Activated T-helper 1 cell treated with anti-CD3 and anti-CD28 coated beads, Interleukin-2, amount 50 U/mL, for 16 hours (primary cell): ENCODE measurements at places on chromosomes 2 and 18.

- no peak for DNase-seq
These were observed 3.2 kb downstream of the CFLAR start for GRCh38 chr2:201118961-201119854.

- no peak for DNase-seq
These were observed 65.0 kb downstream of the CYP1B1 start for GRCh38 chr2:38010995-38011394.

GRCh38 chr18:70781860-70782453 lies 493.1 kb downstream of the SOCS6 start:
- peak; percentile 2 for DNase-seq

GRCh38 chr18:78596794-78597345 lies 382.7 kb upstream of the SALL3 start:
- DNase-seq = no peak

DNA sequence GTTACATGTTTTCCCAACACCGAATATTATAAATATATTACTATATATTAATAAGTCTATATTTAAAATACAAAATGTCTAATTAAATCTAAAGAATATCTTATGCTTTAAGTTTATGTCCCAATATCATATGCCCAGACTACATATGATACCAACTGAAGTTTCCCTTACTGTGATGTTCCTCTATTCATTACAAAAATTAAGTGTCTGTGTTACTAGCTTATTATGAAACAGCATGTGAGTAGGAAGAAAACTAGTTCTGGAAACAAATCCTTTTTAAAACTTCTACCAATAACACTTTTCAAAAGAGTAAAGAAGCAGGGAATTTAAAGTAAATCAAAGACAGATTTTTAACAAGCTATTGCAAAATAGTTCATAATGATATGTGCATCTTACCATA lies 17.8 kb downstream of the HNRNPLL start:
- no peak for DNase-seq

GRCh38 chr2:232699110-232699509 lies 2.0 kb downstream of the GIGYF2 start:
- DNase-seq = no peak

DNA sequence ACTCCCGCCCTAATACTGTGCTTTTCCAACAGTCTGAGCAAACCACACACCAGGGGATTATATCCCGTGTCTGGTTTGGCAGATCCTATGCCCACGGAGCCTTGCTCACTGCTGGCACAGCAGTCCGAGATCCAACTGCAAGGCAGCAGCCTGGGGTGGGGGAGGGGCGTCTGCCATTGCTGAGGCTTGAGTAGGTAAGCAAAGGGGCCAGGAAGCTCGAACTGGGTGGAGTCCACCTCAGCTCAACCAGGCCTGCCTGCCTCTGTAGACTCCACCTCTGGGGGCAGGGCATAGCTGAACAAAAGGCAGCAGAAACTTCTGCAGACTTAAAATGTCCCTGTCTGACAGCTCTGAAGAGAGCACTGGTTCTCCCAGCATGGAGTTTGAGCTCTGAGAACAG lies 44.2 kb downstream of the LNPK start:
- DNase-seq = no peak

DNA sequence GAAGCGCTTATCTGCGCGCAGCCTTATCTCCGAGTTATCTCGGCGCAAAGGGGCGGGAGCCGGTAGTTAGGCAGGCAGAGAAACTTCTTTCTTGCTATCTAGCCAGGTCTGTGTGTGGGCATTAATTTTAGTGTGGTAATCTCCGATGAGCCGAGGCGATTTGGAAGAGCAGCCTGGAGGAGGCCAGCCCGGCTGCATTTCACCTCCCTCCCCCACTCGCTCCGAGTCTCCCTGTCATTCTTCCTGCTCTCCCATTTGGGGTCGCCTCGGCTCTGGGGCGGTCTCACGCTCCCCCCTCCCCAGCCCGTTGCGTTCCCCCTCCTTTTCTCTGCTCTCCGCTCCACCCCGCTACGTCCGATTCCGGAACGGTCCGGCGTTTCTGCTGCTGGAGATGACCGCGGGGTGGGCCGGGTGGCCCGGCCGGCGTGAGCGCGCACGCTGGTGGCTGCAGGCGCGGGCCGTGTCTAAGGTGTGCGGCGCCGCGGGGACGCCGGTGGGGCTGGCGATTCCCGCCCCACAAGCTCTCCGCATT lies 566 bp downstream of the GATA6 start:
- DNase-seq = no peak

DNA sequence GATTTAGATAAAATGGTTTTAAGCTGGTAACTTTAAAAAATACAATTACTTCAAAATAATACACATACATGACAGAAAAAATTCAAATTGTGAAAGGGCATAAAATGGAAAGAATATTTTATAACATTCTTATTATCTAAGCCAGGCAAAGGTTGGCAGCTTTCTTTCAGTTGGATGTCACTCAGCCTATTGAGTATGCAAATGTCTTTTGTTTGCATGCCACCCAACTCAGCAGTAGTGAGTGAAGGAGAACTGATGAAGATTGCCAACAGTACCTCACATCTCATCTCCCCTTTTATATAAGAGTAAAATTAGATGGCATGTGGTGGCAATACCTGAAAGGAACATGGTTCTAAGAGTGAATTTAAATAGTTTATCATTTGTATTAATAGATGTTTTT lies 24.8 kb downstream of the BMPR2 start:
- no peak for DNase-seq

DNA sequence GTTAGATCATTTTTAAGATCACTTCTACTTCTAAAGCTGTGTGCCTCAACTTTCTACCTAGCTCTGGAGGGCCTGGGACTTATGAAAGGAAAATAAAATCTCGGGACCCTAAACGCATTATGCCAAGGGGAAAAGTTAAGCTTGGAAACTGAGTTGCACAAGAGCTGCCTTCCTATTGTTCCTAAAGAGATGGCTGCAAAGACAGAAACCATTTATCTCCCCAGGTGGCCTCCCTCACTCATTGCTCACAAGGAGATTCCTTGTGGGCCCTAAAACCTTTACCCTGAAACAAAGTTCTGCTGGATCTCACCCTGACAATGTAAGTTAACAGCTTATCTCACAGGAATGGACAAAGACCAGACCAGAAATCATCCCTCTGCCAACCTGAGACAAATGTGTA lies 26.8 kb downstream of the TUBB6 start:
- no peak for DNase-seq

- DNase-seq = no peak
These were observed 57.1 kb downstream of the ST3GAL5 start for GRCh38 chr2:85831735-85832134.

GRCh38 chr18:36066001-36066400 lies 1.4 kb downstream of the RPRD1A start:
- DNase-seq = no peak

DNA sequence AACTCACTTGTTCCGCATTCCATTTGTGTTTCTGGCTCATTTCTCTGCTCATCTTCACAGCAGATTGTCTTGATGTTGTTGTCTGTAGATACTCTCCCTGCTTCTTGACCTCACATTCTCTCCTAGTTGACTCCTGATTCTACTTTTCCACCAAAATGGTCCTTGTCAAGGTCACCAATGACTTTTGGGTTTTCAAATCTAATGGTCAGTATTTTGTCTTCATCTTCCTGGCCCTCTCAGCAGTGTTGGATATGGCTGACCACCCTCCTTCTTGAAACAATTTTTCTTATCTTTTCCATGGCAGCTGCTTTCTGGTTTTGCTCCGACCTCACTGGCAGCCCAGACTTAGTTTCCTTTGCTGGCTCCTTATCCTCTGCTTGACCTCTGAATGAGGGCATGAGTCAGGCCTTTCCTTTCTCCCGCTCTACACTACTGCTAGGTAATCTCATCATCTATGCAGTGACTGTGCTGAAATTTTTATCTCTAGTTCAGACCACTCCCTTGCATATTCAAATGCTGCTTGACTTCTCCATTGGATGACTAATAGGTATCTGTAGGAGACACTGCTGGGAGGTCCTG lies 386.6 kb upstream of the SPRED2 start:
- no peak for DNase-seq

DNA sequence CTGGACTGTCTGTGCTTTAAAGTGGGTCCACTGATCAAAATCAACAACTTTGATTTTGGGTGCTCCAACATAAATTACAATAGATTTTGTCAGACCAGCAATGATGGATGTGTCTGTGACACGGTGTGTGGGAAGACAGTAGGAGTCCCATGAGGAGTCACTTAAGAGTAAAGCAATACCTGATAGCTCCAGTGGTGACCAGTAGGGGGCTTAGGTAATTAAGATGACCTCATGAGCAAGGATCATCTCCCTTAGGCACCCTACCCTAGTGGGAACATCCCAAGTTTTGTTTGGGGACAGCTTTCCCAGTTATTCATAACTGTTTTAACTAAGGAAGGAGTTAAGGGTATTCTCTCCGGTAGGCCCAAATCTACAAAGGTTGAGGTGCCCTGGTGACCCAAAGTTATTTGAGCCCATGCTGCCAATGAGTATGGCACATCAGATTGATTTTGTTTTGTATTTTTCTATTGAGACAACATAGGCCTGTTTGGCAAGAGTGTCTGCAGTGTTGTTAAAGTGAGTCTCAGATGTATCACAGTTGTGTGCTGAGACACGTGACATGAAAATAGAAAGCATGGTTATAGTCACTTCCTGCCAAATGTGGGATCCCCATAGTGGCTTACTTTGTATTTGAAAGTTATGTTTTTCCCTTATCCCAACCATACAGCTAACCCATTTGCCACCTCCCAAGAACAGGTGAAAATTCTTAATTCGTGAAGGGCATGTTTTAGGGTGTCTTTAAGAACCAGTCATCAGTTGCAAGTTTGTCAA lies 1337.6 kb upstream of the SLC39A10 start:
- no peak for DNase-seq

- DNase-seq = no peak
These were observed 39.8 kb upstream of the PCBP1 start for GRCh38 chr2:70047451-70047850.

GRCh38 chr2:72757177-72757775 lies 68.6 kb downstream of the EXOC6B start:
- no peak for DNase-seq

DNA sequence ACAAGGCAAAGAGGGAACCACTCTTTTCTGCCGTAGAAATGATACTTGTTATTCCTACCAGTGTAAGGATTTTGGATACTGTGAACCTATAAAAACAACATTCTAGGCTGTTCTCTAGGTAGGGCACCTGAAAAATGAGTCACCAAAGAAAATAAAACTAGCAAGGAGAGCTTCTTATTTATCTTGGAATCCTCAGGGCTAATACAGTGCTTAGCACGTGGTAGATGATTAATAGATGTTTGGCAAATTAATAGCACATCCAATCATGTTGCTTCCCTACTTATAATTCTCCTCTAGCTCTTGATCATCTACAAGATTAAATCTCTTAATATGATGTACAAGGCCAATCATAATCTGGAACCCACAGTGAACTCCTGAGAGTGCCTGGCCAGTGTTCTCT lies 73.1 kb downstream of the AAK1 start:
- no peak for DNase-seq

- no peak for DNase-seq
These were observed 96.3 kb upstream of the STON1 start for GRCh38 chr2:48433682-48434081.

- no peak for DNase-seq
These were observed 242.2 kb downstream of the TGIF1 start for GRCh38 chr18:3692113-3692621.

DNA sequence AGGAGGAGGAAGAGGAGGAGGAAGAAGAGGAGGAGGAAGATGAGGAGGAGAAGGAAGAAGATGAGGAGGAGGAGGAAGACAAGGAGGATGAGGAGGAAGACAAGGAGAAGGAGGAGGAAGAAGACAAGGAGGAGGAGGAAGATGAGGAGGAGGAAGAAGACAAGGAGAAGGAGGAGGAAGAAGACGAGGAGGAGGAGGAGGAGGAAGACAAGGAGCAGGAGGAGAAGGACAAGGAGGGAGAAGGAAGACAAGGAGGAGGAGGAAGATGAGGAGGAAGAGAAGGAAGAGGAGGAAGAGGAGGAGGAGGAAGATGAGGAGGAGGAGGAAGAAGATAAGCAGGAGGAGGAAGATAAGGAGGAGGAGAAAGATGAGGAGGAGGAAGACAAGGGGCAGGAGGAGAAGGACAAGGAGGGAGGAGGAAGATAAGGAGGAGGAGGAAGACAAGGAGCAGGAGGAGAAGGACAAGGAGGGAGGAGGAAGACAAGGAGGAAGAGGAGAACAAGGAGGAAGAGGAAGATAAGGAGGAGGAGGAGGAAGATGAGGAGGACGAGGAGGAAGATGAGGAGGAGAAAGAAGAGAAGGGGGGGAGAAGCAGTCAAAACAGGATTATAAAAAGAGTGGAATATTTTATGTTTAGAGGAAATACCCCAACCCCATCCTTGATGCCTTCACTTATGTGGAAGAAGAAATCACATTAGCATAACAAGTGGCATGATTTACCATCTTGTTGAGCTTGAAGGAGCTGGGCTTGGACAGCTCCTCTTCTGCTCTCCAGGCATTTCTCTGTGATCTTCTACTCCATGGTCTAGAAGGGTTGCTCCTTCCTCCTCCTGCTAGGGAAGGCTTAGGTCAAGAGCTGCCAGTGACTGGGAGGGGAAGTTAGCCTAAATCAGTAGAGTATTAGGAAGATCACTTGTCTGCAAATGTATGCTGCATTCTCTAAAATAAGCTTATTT lies 45.3 kb upstream of the KCTD1 start:
- DNase-seq = no peak

GRCh38 chr18:48546396-48546795 lies 7.6 kb downstream of the CTIF start:
- DNase-seq = no peak

DNA sequence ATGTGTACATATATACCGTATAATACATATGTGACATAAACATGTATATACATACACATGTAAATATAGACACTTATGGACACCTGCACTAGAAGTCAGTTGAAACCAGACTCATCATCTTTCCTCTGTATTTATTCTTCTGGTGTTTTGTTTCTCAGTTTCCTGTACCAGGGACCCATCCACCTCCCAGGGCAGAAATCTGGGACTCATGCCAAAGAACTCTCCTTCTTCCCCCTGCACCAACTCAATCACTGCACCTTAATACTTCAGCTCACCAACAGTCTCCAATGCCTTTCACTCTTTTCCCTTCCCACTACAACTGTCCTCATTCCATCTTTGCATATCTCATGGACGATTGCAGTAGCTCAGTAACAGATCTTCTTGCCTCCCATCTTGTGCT lies 428.0 kb downstream of the FBXO15 start:
- DNase-seq = no peak

GRCh38 chr18:11994336-11994702 lies 13.0 kb downstream of the IMPA2 start:
- DNase-seq = no peak

- no peak for DNase-seq
These were observed 95.7 kb downstream of the MYCN start for GRCh38 chr2:16035747-16036745.

- DNase-seq = no peak
These were observed 211.6 kb downstream of the ANKRD30B start for GRCh38 chr18:14959550-14959949.

GRCh38 chr2:158583923-158584322 lies 127.2 kb downstream of the PKP4 start:
- no peak for DNase-seq

DNA sequence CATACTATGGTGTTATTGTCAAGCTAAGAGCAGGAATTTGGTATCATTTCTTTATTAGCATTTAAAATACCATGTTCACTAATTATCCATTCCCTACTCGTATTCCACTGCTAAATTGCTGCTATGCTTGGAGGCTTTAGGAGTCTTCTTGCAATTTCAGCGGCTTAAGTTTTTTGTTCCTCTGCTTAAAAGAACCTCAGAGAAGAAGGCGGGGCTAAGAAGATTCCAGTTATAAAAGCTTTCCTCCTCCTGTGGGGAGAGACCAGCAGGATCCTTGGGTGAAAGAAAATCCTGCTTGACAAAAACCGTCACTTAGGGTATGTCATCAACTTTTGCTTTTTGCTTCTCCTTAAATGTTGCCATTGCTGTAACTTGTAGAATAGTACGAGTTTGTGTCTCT lies at the start of gene TRPM8:
Gene TRPM8 (plus strand): TSS at position 258 of the 400 bp plus-strand sequence. CDS start 9,165 bp downstream, outside the sequence.
- no peak for DNase-seq

GRCh38 chr18:2636126-2636631 lies 19.3 kb upstream of the SMCHD1 start:
- DNase-seq = no peak
